Hematopoietic multipotent progenitor cell treated with erythropoietin and hydrocortisone succinate and interleukin-3 and kit ligand, for 8 days (in vitro differentiated cells): ENCODE measurements at places on chromosomes 6 and 20.

DNA sequence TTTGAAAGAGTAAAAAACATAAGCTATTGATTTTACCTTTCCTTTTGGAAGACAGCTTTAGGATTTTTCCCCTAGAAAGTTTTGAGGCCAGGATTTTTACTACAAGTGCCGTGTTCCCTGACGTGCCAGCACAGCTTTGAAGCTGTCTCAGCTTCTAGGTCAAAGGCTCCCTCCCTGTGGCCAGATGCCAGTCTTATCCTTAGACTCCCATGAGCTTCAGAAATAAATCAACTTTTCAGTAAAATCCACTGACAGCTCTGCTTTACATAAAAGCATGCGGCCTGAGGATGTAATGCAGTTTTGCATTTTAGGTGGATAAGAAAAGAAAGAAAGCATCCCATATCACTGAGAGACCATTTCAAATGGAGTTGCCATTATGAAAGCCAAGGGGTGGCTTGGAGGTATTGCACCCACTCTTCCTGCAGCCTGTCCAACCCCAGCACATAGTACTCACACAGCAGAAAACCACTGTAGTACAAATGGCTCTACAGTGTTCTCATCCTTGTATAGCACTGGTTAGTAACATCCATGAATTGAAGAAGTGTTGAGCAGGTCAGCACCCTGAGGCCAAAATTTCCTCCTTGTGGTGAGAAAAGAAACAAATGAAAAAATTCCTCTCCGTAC is 15.2 kb upstream of the ATXN1 start:
- DNase-seq, result no peak

DNA sequence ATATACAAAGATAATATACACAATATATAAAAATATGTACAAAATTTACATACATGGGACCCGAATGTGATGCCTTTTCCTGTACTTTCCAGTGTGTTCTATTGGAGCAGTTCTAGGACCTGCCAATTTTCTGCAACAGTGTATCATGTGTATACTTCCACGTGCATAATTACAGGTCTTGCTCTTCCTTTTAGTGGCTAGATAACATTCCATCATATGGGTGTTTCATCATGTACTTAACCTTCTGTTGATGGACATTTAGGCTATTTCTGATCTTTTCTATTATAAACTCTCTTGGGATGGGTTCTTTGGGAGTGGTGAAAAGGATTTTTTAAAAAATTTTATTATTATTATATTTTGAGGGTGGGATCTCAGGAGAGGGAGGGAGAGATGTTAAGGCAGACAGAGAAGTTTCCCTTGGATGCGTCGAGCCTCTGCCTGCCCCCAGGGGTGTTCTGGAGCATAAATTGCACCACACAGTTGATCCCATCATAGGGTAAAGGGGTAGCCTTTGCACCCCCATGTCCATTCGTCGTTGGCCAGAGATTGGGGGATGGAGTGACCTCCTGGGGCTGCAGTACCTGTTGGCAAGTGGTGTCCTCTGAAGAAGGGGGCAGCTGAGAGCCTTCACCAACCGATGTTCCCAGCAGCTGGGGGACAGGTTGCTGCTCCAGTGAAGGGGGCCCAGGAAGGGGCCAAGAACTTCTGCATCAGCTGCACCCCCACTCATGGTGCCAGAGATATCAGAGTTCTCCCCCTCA is 110.3 kb downstream of the TOX2 start:
- no peak for DNase-seq

DNA sequence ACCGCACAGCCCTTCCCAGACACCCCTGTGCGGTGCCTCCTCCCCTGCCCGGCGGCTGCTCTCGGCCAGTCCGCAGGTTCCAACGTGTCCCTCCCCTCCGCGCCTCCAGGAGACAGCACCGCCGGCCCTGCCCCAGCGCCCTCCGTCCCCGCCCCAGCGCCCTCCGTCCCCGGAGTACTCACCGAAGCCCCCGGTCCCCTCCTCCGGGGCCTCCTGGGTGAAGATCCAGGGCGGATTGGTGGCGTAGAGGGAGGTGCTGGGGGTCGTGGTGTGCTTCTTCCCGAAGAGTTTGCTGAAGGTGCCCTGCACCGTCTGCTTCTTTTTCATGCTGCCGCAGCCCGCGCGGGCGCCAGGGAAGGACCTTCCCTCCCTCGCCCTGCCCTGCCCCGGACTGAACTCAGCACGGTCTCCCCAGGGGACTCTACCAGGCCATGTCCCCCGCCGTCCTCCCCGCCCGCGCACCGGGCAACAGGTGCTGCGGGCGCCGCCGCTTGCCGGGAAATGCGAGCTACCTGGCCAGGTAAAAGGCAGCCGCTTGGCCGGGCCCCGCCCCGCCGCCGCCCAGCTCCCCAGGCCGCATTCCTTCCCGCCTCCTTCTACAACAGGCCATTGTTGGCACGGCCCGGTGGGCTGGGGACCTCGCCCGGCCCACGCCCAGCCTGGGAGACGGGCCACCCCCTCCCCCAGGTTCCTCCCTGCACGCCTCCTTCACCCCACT is at the start of gene C6orf132:
Gene C6orf132 (minus strand): TSS at position 503 of the 718 bp plus-strand sequence. CDS start 176 bp downstream, at position 327.
- DNase-seq, result no peak

DNA sequence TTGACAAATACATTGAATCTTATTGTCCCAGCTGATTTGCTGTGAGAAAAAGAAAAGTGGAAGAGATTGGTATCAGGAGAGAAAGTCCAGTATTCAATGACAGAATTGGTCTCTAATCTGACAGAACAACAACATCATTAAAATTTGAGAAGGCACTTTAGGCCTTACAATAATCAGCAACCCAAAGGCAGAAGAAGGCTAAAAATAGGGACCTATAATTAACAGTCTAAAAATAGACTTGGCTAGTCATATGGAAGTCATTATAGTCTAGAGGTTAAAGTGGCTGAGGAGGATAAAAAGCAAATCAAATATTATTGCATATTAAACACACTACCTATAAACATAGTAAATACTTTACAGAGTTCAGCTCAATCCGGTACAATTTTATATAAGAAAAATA is 393.6 kb upstream of the JAG1 start:
- DNase-seq, result no peak

GRCh38 chr6:50285735-50286134 is 236.0 kb upstream of the DEFB112 start:
- DNase-seq, result no peak

DNA sequence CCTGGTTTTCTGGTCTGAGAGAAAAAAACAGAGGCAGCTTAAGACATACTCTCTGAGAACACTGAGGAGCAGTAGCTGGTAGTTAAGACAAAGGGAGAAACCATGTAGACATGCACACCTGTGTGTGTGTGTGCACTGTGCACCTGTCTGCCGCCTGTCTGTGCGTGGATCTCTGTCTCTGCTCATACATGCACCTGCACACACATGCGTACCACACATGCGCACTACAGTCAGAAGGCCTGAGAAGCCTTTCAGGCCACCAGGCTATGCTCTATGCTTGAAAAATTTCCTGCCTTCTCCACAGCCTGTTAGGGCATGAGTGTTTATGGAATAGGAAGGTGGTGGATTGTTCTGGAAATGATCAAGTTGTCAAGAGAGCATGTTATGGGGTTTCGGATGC is 103.5 kb downstream of the CDH4 start:
- DNase-seq, result no peak

DNA sequence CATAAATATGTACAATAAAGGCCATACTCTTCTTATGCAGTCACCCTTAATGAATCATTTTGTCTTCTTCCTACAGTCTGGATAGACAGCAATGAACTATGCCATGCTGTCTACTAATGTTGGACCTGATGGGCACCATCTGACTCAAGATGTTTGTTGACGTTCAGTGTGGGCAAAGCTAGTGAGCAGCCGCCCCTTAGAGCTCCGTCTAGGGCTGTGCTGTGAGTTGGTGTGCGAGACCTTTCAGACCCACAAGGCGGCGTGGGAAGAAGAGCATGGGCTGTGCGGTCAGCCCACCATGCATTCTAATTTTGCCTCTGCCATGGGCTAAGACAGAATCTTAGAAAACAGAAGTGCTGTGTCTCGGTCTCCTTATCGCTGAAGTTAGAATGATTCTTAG is 829.4 kb downstream of the QKI start:
- DNase-seq, result no peak

GRCh38 chr6:118536478-118536877 is 11.6 kb upstream of the PLN start:
- peak; percentile 14 for DNase-seq
